NCI-H187 treated with DMSO at 0.1 percent for 48 hours (cell line): ENCODE measurements at places on chromosomes 7 and 10.

DNA sequence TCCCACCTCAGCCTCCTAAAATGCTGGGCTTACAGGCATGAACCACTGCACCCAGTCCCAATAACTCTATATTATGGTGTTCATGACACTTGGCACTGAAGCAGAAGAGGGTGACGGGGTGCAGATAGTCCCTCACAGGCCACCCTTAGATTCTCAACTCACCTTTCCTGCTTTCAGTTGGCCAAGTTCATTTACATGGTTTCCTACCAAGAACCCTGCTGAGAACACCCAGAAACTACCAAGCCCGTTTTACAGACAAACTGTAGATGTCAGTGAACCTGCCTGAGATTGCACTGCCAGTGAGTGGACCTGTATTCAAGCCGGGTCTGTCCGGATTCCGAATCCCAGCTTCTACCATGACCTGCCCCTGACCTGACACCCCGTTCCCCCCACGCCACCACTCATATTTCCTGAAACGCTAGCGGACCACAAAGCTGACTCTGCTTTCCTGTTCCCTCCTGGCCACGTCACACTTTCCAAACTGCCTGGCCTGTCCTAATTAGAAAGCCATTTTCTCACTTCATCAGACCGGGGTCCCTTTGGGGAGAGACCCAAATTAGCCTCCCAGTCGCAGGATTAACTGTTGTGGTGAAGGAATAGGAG lies 17.3 kb downstream of the GRID2IP start:
- no peak for DNase-seq

DNA sequence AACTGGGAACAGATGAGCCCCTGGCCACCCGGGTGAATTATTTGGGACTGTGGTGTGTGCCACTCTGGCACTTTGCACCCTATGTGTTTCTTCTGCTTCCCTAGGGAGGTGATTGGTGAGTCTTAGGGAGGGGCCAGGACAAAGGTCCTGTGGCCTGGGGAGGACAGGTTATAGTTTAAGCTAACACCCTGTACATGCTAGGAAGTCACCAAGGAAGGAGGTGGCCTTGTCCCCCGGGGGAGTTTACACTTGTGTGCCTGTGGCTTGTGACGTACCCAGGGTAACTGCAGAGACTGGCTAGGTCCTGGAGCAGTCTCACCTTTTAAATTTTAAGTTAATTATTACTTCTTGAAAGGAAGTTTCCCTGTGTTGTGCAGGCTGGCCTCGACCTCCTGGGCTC lies 196.2 kb downstream of the BAMBI start:
- DNase-seq = no peak

- DNase-seq = no peak
Observed at GRCh38 chr10:88222881-88223280, 359.5 kb downstream of the PTEN start.

DNA sequence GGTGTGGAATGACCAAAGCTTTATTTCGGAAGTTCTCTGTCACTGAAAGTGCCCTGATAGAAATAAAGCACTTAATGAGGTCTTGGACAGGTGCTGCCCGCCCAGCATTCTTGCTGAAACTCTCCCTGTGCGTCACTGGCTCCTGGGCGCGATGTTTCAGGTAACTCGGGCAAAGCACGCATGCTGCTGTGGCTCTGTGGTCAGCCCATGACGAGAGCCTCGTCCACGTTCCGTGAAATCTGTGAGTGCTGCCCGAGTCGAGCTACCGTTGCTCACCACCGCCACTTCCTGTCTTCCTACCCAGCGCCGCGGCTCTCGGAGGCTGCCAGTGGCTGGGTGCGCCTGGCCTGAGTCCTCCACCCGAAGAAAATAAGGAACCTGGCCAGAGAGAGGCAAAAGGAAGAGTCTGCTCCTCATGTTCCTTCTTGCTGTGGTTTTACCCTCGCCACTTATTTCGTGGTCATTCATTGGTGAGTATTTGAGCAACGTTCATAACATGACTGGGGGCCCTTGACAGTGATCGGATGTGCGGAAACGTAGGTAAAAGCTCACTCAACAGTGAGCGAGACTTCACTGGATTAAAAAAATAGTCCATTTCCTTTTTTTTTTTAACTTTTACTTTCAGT lies 95.5 kb downstream of the MAP3K8 start:
- no peak for DNase-seq

- no peak for DNase-seq
Observed at GRCh38 chr7:133691727-133692610, 435.2 kb upstream of the LRGUK start.
